ENCODE measurements at places on chromosomes 16 and 17.

- no peak for DNase-seq
Measured at GRCh38 chr17:14387036-14387435, 86.2 kb downstream of the HS3ST3B1 start.

DNA sequence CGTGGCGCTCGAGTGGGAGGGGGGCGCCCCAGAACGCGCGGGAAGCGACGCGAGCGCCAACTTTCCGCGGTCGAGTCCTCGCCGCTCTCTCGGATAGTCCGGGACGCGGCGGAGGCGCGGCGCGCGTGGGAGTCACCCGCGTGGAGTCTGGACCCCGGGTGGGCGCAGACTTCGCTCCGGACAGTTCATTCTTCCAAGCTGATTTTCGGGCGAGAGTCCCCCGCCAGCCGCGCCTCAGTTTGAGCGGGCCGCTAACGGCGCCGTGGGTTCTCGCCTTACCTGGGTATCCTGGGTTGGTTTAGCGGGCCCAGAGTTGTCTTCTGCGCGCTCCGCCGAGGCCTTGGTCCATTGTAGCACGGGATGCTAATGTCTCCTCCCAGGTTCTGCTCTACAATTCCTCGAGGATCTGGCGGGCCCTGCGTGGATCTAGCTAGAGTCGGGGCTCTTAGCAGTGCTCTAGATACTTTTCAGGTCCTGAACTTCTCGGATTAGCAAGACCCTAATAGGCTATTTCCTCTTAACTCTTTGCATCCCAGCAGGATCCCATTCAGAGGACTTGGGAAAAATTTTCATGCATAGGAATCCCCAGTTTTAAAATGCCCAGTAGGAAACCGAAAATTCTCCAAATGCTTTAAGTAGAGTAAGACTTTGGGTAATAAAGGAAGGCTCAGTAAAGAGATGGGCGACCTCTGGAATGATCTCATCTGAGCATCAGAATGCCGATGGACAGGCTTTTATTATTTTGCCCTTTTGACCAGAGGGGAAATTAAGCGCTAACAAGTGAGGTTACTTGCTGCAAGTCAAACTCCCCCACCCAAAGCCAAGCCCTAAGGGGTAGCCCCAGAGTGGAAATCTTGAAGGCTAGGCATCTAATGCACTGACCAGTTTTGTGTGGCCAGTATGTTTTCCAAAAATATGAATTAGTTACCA is 537 bp upstream of the GJC1 start:
- no peak for DNase-seq

- no peak for DNase-seq
Measured at GRCh38 chr16:16083421-16084156, 134.2 kb downstream of the ABCC1 start.

GRCh38 chr16:13808102-13808501 is 111.9 kb upstream of the ERCC4 start:
- DNase-seq: no peak

DNA sequence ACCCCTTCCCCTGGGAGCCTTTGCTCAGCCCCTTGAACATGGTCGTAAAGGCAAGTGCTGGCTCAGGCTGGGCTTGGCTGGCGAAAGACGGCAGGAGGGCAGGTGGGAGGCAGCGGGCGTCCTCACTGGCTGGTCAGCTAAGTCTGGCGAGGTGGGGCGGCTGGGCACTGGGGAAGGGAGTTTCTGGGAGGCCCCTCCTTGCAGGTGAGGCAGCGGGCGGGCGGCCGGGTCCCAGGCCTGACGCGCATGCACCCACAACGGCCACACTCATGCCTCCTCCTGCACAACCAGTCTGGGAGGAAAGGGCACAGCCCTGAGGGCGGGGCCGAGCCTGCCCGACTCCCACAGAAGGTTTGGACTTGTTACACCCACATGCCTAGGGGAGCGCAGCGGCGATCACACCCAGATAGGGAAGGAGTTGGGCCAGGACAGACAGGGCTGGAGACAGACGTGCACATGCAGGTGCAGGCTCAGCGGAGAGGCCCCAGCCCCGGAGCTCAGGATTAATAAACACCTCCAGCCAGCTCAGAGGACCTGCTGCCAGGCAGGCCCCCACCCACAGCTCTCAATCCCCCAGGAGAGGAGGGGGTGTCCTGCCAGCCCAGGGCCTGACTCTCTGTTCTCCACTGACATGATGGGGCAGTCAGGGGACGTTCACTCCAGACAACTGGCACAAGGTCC is at the start of gene EVPL:
EVPL (minus strand) TSS at position 148 of the 681 bp plus-strand sequence; CDS start at position 40, 108 bp downstream.
- no peak for DNase-seq

DNA sequence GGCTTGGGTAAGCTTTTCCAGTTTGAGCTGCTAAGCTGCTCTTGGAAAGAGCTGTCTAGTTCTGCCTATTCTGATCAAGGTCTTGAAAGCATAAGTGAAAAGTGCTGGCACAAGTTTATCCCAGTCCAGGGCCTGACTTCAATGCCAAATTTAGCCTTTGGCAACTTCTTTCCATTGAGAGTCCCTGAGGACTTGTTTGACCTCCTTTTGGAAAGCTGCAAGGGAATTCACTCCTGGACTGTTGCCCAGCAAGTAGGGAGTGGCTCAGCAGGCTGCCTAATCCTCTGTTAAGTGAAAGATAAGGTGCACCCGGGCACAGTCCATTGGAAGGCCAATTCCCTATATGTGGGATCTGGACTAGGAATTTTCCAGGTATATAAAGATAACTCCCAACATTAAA is 16.0 kb upstream of the TANC2 start:
- DNase-seq: no peak

- DNase-seq: no peak
Measured at GRCh38 chr16:10862438-10862837, 14.6 kb upstream of the CIITA start.

DNA sequence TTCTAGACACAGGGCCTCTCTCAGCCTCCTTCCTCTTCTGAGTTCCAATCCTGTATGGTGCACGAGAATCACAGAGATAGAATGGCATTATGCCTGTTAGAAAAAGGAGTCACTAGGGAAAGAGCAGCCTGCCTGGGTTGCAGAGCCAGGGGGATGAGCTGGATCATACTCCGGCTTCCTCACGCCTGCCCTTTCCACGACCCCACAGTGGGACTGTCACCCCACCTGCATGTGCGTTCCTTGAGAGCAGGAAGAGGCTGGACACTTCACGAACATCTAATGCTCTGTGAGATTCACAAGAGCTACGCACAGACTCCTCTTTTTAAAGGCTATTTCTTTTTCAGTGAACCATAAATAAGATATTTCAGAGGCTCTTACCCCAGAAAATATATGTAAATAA is 54.8 kb downstream of the N4BP1 start:
- DNase-seq: no peak

DNA sequence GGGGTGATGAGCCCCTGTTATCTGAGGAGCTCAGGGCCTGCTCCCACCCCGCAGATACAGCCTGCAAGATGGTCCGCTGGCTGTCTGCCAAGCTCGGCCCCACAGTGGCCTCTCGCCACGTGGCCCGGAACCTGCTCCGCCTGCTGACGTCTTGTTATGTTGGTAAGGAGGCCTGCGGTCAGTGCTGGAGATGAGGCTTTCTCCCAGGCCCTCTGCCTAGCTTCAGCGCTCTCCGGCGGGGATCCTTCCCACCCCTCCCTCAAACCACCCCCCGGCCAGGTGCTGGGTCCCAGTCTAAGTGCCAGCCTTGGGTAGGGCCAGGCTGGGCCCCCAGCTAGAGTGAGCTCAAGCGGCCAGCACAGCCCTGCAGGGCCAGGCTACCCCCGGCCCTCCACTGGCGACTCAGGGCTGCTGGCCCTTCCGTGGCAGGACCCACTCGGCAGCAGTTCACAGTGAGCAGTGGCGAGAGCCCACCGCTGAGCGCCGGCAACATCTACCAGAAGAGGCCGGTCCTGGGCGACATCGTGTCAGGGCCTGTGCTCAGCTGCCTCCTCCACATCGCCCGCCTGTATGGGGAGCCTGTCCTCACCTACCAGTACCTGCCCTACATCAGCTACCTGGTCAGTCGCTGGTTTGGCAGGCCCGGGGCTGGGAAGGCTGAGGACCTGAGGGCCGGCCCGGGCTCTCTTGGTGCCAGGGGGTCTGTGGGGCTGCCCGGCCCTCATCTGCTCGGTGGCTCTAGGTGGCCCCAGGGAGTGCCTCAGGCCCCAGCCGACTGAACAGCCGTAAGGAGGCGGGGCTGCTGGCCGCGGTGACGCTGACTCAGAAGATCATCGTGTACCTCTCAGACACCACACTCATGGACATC is 6.1 kb downstream of the WDR81 start:
- no peak for DNase-seq
